SK-MEL-5 (cell line): ENCODE measurements at places on chromosomes 7 and 10. TPM values are rescaled to one million over a fixed set of nuclear protein-coding genes. Genes with fewer than 3 reads are reported as not detected.
A peak's percentile ranks its signal among the peaks of the same experiment; 100 is the strongest.

DNA sequence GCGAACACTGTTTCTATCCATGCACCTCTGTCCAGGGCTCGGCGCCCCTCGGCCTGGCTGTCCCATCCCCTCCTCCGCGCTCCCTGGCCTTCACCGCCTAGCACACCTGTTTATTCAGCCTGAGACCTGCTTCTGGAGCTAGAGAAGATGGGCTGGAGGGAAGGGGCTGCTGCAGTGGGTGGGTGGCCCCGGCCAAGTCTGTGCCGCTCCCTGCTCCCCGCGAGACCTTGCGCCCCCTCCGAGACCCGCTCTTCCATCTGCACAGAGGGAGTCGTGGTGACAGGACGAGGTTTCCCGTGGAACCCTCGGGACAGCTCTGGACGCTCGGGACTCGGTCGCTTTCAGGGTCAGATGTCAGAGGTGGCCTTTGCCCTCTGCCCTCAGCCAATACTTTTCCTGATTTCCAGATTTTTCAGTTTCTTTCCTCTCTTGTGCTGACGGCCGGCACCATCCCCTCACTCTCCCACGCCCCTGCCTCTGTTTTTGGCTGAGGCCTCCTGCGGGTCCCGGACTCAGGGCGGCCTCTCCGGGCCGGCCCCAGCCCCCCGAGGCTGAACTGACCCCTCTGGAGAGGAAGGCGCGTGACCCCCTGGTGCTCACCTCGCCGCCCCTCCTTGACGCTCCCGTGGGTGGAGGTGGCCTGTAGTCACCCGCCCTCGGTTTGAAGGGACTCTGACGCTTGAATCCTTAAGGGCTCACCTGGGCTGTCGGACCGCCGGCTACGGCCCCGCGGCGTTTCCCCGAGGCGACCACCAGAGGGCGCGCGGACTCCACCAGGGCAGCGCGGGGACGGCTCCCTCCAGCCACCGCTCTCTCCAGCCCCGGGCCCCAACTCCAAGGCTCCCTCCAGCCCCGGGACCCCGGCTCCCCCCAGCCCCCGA is 15.6 kb downstream of the SHH start:
- peak; percentile 35 for DNase-seq

- DNase-seq: no peak
Measured at GRCh38 chr7:18425227-18425626, 70.3 kb upstream of the HDAC9 start.

ABLIM1 gene
- 19.5 and 20.0 TPM in 2 replicates for total RNA-seq

GRCh38 chr10:97763411-97763810 is 8.4 kb downstream of the SFRP5 start:
- no peak for DNase-seq

- no peak for DNase-seq
Measured at GRCh38 chr7:122626785-122627184, 72.1 kb downstream of the RNF133 start.

RBP3 gene
- not detected in 2 replicates for total RNA-seq

- DNase-seq: no peak
Measured at GRCh38 chr10:72127571-72127970, 39.2 kb upstream of the SPOCK2 start.

BTRC gene
- 6.3 TPM in 2 replicates for total RNA-seq

DNA sequence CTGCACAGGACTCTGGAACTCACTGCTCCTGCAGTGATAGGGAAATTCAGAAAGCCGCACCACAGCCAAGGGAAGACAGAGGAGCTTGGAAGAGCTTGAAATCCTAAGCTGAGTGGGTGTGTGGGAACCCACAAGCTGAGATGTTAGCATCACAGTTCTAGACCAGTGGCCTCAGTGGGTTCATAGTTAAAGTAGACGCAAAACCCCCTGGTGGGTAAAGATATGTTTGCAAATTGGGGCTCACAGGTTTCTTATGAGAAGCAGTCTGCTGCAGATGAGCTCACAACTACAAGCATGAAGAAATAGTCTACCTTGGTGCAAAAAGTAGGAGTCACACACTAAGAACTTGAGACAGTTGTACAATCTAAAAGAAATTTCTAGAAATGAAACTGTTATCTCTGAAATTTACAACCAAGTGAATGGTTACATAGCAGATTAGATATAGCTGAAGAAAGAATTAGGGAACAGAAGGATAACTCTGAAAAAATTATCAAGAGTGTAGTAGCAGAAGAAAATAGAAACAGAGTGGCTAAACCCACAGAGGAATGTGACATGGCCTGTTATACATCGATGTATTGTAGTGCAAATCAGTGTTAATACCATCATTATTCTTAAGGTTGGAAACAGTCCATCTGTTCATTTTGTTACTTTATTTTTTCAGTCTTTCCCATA is 77.2 kb downstream of the DYNC2I1 start:
- no peak for DNase-seq

ACHE gene
- 1.5 and 1.8 TPM in 2 replicates for total RNA-seq
